ENCODE measurements at places on chromosomes 1 and 21.

GRCh38 chr1:173666646-173667045, 3.0 kb downstream of the ANKRD45 start:
- DNase-seq: no peak

GRCh38 chr1:2132222-2133038, 62.1 kb downstream of the FAAP20 start:
- DNase-seq: no peak

DNA sequence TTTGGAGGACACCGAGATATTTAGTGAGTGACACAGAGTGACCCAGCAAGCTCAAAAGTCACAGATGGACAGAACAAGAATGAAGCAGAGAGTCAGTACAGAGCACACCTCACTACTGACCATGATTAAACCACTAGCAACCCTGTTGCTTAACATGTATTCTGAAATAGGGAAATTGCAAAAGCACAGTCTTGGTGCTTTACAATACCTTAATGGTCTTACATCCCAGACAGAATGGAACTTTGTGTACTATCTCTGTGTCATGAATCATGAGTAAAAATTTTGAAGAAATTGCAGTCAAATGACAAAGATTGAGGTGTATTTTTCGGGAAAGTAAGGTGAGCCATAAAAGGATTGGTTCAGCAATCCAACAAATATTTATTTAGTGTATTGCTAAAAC, 2.7 kb upstream of the SAMSN1 start:
- no peak for DNase-seq

DNA sequence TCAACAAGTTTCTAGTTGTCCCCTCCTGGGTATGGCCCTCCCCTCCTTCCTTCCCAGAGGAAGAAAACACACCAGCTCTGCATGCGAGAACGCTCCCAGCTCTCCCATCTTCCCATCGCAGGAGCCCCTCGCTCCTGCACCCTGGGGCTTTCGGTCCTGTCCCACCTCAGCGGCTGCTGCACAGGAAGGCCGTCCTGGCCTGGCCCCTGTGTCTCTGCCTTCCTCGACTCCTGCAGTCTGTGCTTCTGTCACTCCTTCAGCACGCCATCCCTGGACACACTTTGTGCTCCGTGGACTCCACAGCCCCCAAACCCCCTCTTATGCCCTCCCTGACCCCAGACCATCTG, 23.2 kb downstream of the KRTAP10-1 start:
- no peak for DNase-seq

DNA sequence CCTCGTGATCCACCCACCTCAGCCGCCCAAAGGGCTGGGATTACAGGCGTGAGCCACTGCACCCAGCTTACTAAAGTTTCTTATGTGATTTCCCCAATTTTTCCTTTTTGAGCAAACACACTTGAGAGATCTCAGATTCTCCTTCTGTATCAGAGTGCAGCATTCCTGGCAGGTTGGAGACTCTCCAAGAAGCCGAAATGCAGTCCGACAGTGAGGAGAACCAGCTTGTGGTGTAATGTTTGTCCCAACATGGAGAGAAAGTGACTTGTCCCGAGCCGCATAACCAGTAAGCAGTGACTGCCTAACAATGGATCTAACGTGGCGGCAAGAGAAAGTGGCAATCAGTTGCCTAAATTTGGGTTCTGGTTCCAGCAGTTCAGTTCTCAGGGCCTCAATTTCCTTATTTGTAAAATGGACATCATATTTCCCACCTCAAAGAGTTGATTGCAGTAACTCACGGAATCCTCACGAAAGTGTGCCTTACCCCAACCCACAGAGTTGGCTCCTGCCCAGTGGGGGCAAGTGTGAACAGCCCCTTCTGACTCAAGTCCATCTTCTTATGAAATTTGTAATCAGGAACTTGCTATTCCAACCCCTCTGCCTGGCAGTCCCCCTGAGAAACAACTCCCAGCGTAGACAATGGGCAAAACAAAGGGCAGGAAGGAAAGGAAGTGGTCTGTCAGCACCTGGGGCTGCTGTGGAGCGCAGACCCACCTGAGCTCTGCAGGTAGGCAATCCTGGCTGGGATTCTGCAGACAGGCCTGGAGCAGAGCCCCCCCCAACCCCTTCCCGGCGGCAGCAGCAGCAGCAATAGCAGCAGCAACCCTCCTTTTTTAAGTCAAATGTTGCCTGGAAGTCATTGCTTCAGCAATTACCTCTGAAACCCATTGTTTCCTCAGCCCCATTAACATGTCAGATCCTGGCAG, 223.6 kb upstream of the POU3F1 start:
- no peak for DNase-seq

DNA sequence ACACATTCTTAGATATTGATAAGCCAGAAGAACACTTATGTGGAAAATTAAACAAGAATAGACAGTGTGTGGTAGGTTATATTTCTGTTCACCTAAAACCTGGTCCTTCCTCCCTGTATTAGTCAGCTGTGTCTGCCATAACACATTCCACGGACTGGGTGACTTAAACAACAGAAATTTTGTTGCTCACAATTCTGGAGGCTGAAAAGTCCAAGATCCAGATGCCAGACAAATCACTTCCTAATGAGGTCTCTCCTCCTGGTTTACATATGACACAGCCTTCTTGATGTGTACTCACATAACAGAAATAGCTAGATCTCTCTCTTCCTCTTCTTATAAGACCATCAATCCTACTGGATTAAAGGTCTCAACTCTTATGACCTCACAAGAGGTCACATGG, 25.7 kb downstream of the JMJD4 start:
- no peak for DNase-seq

- no peak for DNase-seq
Observed at GRCh38 chr1:69195136-69195535, 372.6 kb upstream of the LRRC7 start.

DNA sequence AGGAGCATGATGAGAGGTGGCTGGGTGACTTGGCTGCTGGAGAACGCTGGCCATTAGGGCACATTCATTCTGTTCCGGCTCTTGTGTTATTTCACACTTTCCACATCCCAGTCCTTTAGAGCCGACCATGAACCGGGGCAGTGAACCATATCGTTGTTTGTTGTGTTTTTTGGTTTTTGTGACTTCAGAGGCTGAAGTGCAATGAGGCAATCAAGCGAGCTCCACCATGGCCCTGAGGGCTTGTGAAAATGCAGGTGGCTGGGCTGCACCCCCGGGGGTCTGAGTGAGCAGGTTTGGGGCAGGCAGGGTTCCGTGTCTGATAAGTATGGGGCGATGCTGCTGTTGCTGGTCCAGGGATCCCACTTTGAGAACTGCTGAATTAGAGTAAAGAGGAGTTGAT, 23.7 kb downstream of the ABCG1 start:
- no peak for DNase-seq

DNA sequence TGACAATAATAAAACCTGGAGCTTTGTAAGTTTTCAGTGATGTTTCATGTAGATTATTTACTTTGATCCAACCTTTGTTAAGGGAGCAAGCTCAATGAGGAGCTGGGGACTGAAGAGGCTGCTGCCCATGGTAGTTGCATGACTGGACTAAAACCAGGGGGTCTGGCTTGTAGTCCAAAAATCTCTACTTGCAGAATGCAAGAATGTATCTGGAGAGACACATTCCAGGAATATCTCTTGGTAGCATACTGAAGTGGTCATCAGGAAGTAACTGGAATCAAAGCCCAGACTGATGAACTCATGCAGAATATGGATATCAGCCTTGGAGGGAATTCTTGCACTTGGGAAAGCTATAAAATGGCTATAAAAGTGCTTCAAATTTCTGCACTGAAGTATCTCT, 5.8 kb upstream of the KIAA0040 start:
- DNase-seq: no peak

DNA sequence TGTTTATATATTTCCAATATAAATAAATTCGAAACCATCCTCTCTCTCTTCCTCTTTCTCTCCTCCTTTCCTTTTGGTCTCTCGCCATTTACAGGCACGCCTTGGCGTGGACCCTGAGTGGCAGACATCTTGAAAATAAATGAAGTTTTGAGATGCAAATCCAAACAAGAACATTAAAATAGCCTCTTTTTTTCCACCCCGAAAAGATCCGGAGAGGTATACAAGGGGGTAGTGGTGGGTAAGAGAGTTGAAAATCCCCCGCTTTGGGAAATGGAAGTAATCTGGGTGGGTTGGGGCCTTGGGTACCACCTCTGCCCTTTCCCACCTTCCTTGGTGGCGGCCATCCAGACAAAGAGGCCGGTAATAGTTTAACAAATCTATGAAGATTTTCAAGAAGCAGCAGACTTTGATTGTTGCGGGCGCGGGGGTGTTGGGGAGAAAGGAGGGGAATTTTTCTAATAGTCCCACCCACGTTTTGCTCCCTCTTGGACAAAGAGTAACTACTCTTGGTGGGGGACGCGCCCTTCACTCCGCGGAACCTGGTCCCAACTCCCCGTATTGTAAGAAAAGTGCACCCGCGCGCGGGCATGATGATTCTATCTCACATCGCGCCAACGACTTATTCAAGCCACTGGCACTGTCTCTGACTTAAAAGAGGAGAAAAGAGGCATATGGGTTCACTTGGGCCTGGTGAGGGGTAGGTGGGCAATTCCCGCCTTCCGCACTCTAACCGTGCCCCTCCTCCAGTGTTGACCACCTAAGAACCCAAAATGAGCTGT, 4.0 kb upstream of the FOXD3 start:
- DNase-seq: no peak

DNA sequence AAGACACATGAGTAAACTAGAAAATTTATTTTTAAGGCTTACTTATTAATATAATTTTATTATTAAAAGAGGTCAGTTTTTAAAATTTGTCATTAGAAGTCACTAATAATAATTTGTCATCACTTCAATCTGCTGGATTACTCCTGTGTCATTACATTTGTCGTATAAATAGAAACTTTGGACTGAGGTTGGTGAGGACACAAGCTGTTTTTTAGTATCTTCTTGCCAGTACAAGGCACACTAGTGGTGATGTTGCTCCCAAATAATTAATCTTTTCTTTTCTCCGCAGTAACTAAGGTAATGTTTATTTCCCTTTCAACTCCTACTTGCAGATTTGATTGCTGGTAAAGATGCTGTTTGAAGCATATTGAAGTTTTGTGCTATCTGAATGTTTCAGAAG, 59.4 kb upstream of the TENT5C start:
- DNase-seq: no peak

DNA sequence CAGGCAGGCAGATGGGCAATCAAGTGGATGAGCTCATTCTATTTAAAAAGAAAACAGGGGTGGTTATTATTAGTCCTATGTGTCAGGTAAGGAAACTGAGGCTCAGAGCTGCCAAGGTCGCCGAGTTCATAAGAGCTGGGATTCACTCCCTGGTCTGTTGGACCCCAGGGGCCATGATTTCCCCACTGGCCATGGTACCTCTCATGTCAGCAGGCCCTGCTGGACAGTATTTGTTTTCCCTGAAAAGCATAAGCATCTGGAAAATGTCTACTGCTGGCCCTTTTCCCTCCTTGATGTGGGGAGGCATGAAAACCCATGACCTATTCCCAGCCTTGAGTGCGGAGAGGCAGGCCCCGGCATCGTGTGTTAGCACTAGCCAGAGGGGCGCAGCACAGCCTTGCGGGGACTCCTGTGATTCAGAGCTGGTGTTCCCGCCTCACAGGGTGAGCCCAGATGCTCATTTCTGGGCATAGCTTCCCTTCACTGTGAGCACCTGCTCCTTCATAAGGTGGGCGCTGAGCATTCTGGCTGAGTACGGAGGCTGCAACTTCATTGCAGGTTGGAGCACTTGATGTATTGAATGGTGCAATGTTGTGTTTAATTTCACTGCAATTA, 617.5 kb downstream of the PTPRU start:
- DNase-seq: no peak

- DNase-seq: no peak
Observed at GRCh38 chr1:109259674-109260557, 10.6 kb downstream of the CELSR2 start.

Data from NCI-H524 (cell line).